Activated CD4-positive, alpha-beta T cell treated with anti-CD3 and anti-CD28 coated beads for 24 hours (primary cell): ENCODE measurements at places on chromosomes 16 and 17.
A peak's percentile ranks its signal among the peaks of the same experiment; 100 is the strongest.

- DNase-seq, result no peak
Observed at GRCh38 chr17:20223808-20224328, 214.7 kb downstream of the SPECC1 start.

- DNase-seq, result peak; percentile 16
Observed at GRCh38 chr16:48231727-48232492, 12.2 kb upstream of the LONP2 start.

GRCh38 chr16:79132701-79133100 lies 467.8 kb downstream of the MAF start:
- DNase-seq, result no peak

- DNase-seq, result no peak
Observed at GRCh38 chr16:29975811-29976511, 2.3 kb downstream of the TAOK2 start.

DNA sequence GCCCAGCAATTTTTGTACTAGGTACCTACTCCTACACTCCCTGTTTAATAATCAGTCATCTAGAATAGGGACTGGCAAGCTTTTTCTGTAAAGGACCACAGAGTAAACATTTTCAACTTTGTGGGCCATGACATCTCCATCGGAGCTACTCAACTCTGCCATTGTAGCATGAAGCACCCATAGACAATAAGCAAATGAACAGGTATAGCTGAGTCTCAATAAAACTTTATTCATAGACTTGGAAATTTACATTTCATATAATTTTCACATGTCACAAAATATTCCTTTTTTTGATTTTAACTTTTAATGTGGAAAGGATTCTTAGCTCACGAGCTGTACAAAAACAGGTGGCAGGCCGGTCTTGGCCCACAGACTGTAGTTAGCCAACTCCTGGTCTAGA lies 345.8 kb downstream of the SOX9 start:
- no peak for DNase-seq

- no peak for DNase-seq
Observed at GRCh38 chr17:43846963-43847371, at the start of gene CD300LG. CD300LG (plus strand) TSS chr17:43847176; CDS start chr17:43847217, 41 bp downstream.

DNA sequence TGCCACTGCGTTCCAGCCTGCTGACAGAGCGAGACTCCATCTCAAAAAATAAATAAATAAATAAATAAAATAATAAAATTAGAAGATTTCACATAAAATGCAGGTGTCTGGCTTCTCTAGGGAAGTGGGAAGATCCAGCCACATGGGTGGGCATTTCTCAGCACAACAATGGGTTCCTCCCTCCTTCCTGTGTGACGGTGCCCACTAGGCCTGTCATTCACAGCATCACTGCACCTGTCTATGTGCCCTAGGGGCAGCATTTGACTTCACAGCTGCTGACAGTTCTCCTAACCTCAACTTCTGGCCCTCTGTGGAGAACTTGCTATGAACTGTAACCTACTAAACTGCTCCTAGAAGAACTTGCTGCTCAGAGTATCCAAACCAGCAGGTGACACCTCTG lies 3.0 kb downstream of the ABHD15 start:
- no peak for DNase-seq

DNA sequence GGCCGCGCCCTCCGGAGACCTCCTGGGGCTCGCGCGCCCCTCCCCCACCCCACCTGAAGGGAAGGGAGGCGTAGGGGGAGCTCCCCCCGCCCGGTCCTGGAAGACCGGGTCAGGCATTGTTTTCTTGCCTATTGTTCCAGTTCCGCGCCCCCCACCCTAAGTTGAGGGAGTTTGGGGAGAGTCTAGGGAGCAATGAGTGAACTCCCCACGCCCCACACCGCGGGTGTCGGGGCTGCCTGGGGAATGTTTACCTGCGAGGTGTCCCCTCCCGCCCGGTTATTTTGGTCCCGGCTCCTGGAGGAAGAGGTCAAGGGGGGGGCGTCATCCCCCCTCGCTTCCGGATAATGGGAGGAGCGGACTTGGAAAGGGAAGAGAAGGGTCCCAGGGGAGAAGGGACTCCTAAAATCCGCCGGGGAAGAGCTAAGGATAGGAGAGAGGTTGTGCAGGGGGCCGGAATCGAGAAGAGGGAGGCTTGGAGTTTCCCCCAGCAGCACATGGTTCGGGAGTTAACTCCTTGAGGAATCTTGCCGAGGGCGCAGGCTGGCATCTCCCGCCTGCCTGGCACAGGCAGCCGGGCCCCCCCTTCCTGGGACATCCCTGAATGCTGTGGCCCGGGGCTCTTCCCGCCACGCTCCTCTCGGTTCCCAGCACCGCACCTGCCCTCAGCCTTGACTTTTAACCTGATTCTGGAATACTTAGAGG lies 881 bp downstream of the MLLT6 start:
- DNase-seq, result no peak
